ENCODE measurements at places on chromosomes 13 and 19.

GRCh38 chr13:98942485-98942884 lies 35.4 kb downstream of the DOCK9 start:
- DNase-seq, result no peak

DNA sequence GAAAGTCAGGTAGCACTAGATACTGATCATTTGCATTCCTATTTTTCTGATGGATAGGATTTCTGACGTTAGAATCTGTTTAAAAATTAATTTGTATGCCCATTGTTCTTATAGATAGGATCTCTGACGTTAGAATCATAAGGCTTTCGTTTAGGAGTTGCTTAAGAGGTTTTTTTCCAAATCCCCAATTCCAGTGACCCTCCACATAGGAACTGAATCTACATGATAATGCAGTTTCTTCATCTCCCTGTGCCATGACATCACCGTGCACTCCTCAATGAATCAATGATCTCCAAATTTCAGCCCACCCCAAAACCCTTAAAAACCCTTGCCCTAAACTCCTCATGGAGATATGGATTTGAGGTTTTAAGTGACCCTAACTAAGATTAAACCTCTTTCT lies 87.2 kb downstream of the RXFP2 start:
- no peak for DNase-seq

GRCh38 chr19:39139971-39140453 lies 14.4 kb downstream of the PAK4 start:
- no peak for DNase-seq

- DNase-seq, result no peak
Observed at GRCh38 chr13:65401315-65401714, 1828.8 kb downstream of the PCDH9 start.

GRCh38 chr13:72412481-72412880 lies 314.9 kb downstream of the MZT1 start:
- no peak for DNase-seq

- DNase-seq, result no peak
Observed at GRCh38 chr19:413756-414420, 4.9 kb upstream of the C2CD4C start.

DNA sequence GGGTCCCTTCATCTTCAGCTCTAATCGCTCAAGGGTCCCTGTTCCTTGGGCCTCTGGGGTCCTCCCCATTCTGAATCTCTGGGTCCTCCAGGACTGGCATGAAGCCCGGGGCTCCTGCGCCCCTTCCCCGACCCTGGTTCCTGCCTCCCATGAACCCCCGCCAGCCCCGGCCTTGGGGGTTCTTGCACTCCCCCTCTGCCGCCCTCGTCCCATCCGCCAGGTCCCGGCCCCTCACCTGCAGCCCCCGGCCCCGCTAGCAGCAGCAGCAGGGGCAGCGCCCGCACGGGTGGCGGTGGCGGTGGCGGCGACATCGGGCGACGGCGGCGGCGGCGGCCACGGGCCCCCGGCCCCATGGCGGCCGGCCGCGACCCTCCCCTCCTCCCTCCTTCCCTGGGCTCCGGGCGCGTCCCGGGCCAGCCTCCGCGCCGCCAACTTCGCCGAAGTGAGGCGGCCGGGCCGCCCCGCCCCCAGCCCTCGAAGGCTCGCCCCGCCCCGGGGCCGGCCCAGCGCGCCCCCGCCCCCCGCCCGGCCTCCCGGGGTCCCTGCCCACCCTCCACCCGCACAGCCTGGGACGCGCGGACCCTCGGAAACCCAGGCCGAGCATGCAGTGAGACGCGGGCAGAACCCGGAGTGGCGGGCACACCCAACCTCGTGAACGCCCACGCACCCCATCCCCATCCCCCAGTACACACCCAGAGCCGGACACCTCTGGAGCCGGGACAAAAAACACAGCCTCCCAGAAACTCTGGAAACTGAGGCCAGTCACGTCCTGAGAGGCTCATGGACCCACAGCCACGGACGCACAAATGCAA lies at the start of gene NOTCH3:
NOTCH3 (minus strand) TSS at position 443 of the 812 bp plus-strand sequence; CDS start at position 353, 90 bp downstream.
- DNase-seq, result no peak

DNA sequence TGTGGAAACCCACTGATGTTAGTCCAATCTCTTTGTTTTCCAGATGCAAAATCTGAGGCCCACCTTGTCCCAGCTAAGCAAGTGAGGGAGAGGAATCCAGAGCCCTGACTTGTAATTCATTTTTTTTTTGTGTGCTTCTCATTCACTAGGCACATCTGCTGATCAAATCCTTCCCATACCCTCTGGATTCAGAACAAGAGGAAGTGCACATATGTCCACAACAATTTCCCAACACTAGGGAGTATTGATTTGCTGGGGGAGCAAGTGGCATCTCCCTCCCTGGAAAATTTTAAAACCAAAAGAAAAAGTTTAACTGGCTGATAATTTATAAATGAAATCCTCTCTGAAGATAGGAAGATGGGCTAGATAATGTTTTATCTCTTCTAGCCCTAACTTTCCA lies 94.6 kb upstream of the RFC3 start:
- no peak for DNase-seq

DNA sequence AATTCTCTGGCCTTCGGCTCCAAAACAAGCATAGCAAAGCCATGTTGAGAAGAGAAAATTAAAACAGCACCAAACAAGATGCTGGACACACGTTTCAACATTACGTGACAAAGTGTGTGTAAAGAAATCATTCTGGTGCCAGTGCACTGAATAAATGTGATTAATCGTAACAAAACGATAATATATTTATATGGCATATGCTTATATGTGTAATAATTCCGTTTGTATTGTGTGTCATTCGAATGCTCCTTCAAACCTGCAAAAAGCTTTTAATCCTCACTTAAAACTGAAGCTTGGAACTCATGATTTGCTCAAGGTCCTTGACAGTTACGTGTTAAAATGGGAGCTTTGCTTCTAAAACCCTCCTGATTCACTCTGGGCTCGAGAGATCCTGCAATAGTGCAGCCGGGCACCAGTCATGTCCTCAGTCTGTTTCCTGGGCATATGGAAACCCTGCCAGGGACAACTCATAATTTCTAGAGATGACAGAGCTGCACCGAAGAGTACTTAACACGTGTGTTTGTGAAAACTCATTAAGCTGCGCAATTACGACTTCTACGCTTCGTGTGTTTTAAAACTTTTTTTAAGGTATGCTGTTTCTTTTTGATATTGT lies 731 bp upstream of the AKAP8L start:
- DNase-seq, result no peak

DNA sequence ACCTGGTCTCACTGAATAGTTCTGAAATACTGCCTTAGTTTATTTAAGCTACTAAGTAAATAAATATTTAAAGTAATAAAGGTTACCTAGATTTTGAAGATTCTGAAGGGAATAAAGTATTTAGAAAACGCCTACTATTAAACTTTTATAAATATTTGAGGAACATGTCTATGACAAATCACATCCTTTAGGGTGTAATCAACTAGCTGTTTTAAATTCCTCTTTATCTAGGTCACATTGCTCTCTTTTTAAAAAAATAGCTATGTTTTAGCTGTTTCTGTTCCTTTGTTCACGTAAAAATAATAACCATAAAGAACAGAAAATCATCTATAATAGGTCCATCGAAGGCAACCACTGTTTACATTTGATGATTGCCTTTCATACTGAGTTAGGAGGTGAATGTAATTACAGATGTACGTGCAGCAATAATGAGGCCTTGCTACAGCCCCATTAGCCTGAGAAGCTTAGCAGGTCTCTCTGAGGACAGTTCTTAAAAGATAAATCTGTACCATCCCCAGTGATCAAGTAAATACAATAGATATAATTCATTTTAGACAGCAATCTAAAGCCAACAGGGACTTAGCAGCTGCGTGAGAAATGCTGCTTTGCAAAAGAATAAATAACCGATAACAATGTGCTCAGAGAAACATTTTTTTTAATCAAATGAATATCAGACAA lies 449.5 kb downstream of the LIG4 start:
- no peak for DNase-seq

- no peak for DNase-seq
Observed at GRCh38 chr13:39867807-39868206, 212.3 kb downstream of the COG6 start.

- no peak for DNase-seq
Observed at GRCh38 chr13:31322026-31322425, 122.3 kb downstream of the B3GLCT start.

DNA sequence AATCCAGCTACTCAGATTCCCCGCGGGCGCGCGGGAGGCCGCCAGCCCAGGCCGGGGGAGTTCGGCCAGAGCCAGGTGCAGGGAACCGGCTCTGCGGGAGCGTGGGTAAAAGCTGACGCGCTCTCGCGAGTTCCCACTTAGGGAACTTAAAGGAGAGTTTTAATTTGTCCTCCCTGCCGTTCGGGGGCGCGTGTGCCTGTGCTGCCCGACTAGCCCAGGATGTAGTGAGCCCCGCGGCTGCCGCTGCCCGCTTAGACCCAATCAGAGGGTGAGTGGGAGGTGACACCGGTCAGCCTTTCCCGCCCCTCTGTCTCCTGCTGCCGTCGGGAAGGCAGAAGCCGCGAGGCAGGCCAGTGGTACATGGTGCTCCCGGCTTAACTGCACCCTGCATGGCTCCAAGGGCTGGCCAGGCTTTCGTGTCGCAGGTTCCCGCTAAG lies 36.0 kb upstream of the NEK3 start:
- peak; percentile 62 for DNase-seq

GRCh38 chr19:42548552-42548951 lies 20.3 kb upstream of the CEACAM1 start:
- no peak for DNase-seq

DNA sequence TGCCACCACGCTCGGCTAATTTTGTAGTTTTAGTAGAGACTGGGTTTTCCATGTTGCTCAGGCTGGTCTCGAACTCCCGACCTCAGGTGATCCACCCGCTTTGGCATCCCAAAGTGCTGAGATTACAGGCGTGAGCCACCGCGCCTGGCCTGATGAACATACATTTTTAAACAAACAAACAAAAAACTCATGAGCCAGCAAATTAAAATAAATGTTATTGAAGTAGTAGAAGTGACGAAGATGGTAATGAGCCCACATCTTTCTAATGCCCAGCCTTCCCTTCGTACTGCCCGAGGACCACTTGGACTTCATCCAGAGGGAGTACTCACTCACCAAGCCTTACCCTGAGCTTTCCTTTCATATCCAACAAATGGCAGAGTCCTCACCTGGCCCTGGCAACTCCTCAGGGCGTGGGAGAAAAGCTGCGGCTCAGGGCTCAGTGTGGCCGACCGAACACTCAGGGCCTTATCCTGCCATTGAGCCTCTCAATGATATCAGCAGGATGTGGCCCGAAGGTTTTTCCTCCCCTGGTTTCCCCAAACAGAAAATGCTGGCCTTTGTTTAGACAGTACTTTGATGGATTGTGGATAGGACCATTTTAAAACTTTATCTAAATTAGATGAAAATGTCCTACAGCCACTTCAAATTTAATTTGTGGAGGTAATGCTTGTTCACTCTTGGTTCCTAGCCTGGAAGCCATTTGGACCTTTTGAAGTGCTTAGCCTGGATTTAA lies 22.8 kb upstream of the ABCC4 start:
- no peak for DNase-seq

DNA sequence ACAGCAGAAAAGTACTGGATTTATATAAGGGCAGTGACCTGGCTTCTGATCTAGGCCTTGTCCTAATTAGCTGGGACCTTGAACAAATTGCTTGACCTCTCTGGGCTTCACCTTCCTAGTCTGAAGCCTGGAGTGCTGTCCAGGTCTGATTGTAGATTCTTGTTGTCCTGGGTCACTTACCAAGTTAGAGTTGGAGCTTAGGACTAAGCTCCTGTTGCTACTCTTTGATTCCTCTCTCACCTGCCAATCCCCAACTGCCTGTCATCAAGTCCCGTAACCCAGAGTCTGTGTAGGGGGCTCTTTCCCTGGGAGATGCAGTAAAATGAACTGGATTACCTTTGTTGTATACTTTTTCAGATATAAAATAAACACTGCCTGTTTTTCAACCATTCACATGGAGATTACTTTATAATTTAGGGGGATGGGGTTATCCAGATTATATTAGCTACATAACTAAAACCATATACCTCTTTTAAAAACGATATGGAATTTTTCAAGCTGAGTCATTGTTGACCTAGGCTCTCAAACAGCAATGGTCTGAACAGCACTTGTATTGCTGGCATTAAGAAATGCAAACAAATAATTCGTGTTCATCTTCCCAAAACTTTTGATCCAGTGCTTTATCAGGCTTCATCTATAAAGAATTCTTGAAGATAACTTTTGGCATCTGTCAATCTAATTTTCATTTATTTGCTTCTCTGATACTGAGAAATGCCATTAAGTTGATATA lies 5.8 kb downstream of the ARHGAP35 start:
- no peak for DNase-seq

- no peak for DNase-seq
Observed at GRCh38 chr13:90565985-90566713, 781.3 kb upstream of the MIR17HG start.

DNA sequence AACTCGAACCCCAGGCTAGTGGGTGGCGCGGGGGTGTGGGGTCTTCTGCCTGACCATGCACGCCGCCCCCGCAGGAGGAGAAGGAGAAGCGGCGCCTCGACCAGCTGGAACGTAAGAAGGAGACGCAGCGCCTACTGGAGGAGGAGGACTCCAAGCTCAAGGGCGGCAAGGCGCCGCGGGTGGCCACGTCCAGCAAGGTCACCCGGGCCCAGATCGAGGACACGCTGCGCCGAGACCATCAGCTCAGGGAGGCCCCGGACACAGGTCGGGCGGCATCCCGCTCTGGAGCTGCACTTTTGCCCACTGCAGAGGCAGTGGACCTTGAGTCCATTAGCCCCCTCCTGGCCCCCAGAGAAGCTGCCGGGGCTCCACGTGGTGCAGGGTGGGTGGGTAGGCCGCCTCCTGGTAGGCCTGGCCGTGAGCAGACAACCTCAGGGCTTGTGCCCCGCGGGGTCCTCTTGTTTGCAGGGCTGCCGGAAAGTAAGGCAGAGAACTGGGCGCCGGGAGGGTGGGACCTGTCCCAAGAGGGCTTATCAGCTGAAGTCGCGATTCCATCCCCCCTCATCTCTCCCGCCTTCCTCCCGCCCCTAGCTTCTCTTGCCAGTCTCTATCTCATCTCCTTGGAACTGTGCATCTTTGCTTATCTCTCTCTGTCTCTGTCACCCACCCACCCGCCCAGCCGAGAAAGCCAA lies 9.9 kb downstream of the CCDC124 start:
- peak; percentile 83 for DNase-seq

DNA sequence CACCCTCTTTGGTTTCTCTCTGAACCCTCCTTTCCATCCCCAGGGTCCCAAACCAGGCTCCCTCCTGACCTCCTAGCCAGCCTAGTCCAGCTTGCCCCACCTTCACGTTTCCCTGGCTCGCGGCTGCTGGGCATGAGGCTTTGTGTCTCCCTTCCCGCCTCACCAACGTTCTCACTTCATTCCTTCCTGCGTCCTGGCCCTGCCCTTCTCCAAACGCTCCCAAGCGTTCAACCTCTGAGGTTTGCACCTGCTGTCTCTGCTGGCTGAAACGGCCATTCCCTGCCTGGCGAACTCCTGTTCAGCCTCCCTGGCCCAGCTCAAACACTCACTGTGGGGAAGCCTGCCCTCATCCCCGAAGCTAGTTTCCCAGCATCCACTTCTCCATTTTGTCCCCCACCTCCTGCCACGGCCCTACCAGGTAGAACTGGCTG lies 12.4 kb downstream of the EPS8L1 start:
- no peak for DNase-seq

- no peak for DNase-seq
Observed at GRCh38 chr13:42751693-42752092, 29.7 kb upstream of the FAM216B start.

Data from small intestine (tissue), 16 donors.